Stimulated activated CD8-positive, alpha-beta memory T cell treated with anti-CD3 and anti-CD28 coated beads, Interleukin-4, amount 100 ng/mL, for 4 hours (primary cell): ENCODE measurements at places on chromosomes 4 and X.
A peak's percentile ranks its signal among the peaks of the same experiment; 100 is the strongest.

GRCh38 chr4:40418430-40419230, 83.5 kb downstream of the CHRNA9 start:
- no peak for DNase-seq

DNA sequence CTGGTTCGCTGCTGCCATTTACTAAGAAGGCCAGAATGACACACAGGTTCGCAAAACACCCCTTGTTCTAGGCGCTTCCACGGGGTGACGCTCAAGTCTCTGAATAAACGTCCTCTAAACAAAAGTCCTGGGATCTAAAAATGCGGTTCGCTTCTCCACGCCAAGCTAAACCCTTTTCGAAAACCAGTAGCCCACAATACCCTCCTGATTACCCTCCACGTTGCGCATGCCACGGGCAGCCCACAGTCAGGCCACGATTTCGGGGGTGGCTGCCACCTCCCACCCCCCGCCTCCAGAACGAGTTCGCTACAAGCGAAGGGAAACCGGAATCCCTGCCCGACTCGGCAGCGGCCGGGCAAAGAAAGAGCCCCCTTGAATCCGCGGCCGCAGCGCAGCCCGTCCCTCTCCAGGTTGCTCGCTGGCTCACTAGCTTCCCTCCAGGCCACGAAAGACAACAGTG, 423 bp downstream of the RPL39 start:
- peak; percentile 9 for DNase-seq

- no peak for DNase-seq
Observed at GRCh38 chr4:27129871-27130366, 269.3 kb downstream of the STIM2 start.

- no peak for DNase-seq
Observed at GRCh38 chr4:187227907-187228704, 504.4 kb upstream of the FAT1 start.

DNA sequence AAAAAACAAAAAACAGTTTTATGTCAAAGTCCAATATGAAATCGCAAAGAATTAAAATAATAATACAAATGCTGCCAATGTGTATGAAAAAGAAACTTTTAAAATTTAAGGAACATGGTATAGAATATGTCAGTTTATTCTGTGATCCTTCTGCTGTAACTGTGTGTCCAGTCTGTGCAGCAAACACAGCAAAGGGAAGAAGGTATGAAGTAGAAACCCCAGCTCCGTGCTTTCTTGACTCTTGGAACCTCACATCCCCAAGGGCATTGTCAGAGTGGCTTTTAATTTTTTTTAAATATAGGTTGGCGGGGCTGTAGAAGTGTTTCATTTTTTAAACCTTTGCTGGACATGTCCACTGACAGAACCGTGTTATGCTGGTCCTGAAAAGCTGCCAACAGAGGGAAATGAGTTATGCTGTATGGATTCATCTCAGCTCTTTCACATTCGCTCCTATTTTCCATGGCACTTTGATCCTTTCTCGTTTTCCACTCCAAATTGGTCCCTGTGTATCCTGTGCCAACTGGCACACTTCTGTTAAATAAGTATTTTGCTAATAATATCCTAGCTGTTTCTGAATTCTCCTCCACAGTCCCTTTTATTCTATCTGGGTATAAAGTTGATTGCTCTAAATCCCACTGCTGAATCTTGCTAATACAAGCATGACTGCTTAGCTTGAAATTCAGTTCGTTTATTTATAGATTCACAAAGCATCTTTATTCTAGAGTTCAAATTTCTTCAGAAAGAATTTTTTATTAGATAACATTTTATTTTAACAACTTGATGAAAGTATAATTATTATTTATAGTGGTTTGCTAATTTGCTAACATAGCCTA, 127.0 kb upstream of the DDIT4L start:
- no peak for DNase-seq

DNA sequence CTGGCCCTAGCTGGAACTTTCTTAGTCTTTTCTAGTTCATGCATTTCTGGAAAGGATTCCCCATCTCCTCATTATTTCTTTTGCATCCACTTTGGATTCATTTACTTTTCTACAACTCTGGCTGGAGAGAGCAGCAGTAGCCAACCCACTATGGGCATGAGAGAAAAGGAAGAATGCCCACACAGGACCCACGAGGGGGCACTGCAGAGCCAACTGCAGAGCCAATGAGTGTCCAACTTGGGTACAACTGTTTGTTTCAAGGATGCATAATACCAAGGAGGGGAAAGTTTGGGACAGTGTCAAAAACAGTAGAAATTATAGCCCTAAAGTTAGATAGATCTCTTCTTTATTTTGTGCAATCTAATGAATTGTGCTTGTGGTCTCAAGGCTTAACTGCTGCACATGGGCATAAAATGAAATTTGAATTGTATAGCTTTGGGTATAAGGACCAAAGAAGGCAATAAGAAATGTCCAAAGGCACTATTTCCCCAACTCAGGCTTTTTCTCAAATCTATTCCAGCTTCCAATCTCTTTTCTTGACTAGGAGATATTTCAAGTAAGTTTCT, 230.6 kb downstream of the NSUN7 start:
- DNase-seq: no peak

- DNase-seq: no peak
Observed at GRCh38 chr4:126541820-126542219, 1090.9 kb upstream of the INTU start.

DNA sequence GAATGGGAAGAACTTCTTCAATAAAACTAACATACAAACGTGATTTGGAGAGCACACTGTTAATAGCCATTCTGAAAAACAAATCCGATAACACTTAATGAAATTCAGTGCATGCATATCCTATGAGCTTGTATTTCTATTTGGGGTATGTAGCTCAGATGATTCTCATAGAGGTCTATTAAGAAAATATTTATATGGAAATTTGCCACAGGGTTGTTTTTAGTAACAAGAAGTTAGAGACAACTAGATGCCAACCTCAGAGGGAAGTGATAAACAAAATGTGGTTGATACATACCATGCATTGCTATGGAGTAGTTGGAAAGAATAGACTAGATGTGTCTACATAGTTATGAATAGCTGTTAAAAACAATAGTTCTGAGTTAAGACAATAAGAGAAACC, 395.8 kb upstream of the MAGEB18 start:
- DNase-seq: no peak
